SK-N-SH (cell line): ENCODE measurements at places on chromosomes 12 and 14.

DNA sequence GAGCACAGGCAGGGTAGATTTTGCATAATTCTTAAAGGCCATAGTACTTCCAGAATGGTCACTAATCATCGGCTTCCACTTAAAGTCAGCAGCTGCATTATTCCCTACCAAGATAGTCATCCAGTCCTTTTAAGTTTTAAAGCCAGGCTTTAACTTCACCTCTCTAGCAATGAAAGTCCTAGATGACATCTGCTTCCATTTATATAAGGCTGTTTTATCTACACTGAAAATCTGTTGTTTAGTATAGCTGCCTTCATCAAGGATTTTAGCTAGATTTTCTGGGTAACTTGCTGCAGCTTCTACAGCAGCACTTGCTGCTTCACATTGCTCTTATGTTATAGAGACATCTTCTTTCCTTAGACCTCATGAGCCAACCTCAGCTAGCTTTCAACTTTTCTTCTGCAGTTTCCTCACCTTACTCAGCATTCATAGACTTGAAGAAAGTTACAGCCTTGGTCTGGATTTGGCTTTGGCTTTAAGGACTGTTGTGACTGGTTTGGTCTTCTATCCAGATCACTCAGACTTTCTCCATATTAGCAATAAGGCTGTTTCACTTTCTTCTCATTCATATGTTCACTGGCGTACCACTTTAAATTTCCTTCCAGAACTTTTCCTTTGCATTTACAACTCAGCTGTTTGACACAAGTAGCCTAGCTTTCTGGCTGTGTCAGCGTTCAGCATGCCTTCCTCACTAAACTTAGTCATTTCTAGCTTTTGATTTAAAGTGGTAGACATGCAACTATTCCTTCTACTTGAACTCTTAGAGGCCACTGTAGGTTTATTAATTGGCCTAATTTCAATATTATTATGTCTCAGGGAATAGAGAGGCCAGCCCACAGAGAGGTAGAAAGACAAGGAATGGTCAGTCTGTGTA, 209.9 kb upstream of the GARIN2 start:
- DNase-seq = no peak

DNA sequence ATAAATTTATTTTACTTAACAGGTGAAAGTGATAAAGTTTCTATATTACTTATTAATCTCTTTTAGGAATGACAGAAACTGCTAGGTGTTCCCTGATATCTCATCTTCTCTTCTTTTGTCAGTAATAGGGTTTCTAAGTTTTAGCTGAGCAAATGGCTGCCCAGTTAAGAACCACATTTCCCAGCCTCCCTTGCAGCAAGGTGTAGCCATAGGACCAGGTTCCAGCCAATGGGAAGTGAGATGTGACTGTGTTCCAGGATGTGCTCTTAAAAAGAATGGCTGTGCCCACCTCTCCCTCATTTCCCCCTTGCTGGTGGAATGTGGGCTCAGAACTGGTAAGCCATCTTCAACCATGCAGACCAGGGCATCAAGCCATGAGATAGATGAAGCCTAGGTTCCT, 165.6 kb downstream of the HELB start:
- peak; percentile 8 for DNase-seq

- DNase-seq = no peak
These were observed 224.9 kb downstream of the FBXL14 start for GRCh38 chr12:1369460-1369859.

DNA sequence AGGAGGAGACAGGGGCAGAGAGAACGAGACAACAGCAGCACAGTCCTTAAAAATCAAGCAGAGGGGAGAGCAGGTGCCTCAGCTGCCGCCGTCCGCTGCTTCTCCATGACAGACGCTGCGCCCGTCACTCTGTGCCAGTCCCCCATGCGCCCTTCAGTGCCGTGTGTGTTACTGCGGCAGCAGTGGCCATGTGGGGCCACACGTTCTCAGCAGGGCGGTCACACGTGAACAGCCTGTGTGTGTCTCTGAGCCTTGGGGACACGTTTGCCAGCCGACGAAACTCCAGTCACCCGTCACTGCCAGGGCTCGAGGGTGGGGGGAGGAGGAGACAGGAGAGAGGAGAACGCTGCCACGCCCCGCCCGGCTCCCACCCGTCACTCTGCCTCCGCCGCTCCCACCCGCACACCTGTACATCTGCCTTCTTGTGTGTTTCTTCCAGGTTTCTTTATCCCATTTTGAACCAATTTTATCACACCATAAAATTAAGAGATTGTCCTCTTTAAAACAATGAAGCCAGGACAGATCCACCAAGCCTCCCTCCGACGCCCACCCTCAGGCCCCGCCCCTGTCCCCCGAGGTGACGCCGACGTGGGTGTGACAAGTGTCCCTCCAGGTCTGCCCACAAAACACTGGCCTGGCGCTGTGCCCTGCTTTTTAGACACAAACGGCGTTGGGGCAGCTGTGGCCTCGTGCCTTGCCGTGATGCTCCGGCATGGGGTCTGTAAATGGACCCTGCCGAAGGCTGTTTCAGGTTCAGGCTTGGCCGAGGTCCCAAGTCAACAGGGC, 58.2 kb downstream of the GALNT9 start:
- DNase-seq = no peak

- no peak for DNase-seq
These were observed 76.3 kb upstream of the FUT8 start for GRCh38 chr14:65336191-65336591.

DNA sequence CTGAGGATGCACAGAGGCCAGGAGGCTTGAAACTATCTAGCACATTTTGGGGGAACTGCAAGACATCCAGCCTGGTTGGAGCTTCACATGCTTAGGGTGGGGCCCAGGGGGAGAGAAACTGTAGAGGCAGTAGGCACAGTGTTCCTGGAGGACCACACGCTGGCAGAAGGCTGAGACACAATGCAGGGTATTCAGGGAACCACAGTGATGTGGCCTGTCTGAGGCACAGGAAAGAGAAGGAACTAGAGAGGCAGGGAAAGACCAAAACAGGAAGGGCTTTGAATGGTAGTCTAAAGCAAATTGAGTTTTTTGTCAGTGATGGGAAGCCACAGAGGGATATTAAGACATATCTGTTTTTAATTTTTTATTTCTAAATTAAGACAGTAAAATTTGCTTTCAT, 100.2 kb upstream of the PRICKLE1 start:
- DNase-seq = no peak

GRCh38 chr14:49950275-49951228, 57.7 kb downstream of the ARF6 start:
- no peak for DNase-seq

GRCh38 chr12:31316891-31317290, 9.1 kb downstream of the SINHCAF start:
- no peak for DNase-seq

DNA sequence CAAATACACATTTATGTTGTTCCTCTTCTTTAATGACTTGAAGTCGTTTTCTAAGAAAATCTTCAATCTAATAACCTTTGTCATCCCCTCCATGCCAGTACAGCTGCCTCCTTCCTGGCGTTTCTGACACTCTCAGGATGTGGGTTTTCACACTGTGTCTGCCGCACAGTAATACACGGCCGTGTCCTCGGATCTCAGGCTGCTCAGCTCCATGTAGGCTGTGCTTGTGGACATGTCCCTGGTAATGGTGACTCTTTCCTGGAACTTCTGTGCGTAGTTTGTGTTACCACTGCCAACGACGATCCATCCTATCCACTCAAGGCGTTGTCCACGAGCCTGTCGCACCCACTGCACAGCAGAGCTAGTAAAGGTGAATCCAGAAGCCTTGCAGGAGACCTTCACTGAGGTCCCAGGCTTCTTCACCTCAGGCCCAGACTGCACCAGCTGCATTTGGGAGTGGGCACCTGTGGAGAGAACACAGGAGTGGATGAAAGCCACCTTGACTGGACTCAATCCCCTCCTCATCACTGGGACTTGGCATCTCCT, 1095.9 kb downstream of the TMEM121 start:
- no peak for DNase-seq

DNA sequence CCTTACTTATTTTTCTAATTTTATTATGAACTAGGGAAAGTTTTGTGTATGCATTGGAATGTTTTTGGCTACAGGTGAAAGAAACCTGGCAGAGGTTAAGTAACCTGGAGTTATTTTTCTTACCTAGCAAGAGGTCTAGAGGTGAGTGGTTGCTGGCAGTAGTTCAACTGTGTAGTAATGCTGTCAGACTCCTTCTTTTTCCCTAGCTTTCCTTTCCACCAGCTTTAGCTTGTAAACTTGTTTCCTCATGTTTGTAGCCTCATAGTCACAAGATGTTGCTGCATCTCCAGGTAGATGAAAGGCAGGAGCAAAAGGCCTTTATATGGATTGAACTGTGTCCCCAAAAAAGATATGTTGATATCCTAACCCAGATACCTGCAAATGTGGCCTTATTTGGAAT, 105.1 kb upstream of the AMIGO2 start:
- no peak for DNase-seq

DNA sequence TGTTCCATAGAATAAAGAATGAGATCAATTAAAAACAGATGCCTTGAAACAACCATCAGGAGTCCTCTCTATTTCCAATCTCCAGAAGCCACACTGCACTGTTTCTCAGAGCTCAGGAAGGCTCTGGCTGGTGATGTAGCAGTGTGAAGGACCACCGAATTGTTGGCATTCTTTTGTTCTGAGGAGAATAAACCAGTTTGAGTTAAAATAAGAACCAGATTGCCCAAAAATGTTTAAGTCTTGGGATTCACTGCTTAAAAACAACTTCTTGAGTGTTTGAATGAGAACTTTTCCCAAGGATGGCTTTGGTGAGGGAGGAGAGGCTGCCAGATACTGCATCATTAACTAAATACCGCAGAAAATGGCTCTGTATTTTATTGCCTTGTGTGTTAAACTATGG, 341.2 kb downstream of the C12orf75 start:
- DNase-seq = no peak

DNA sequence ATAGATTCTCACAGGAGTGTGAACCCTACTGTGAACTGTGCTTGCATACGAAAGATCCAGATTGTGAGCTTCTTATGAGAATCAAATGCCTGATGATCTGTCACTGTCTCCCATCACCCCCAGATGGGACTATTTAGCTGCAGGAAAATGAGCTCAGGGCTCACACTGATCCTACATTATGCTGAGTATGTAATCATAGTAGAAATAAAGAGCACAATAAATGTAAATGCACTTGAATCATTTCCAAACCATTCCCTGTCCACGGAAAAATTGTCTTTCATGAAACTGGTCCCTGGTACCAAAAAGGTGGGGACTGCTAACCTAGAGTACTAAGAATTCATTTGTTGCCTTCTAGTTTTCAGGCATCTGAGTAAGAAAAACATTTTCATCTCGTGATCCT, 1215.8 kb upstream of the TMEM132C start:
- no peak for DNase-seq

- DNase-seq = peak; percentile 91
These were observed at the start of gene DLK1 for GRCh38 chr14:100726550-100727085. Gene DLK1 (plus strand): TSS chr14:100726892. CDS start chr14:100727069, 177 bp downstream.

- DNase-seq = no peak
These were observed 2.7 kb upstream of the NXPH4 start for GRCh38 chr12:57213763-57214397.

DNA sequence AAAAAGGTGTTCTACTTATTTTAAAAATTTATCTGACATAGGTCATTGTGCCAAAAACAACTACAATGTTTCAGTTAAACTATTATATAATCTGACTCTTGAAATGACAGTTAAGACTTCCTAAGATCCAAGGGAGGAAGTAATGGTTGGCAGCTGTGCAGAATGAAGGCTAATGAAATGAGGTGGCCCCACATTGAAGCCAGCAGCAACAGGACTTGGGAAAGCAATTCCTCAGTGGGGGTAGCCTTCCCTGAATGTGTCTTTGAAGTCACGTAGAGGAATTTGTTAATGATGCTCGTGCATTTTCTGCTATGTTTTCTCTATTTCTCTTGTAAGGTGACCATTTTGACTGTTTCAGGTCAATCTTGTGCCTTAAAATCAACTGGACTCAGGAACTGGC, 162.4 kb upstream of the DAAM1 start:
- DNase-seq = no peak

DNA sequence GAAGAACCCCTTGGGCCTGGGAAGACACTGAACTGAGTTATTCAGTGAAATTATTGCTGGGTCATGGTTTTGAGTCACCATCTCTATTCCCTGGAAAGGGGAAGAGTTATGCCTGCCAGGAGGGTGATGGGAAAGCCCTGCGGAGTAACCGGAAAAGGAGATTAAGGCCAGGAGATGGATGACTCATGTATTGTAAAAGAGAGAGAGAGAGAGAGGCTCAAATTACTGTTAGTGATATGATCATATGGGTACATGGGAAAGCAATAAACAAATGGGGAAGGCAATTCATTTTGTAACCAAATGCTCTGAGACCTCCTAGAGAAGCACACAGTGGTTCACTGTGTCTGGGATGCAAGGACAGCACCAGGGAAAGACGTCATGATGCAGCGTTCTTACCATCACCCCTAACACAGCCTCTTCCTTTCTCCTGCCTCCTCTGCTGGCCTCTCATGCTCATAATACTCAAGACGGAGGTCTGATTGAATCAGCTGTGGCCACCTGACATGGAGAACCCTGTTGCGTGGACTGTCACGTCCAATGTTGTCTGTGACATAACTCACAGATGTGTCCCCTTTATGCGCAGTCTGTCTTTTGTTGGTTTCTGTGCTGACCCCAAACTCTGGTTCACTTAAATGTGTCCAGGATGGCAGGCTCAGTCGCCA, 243.7 kb downstream of the TMEM132D start:
- no peak for DNase-seq

- no peak for DNase-seq
These were observed 832.0 kb downstream of the GALC start for GRCh38 chr14:87160989-87161388.

DNA sequence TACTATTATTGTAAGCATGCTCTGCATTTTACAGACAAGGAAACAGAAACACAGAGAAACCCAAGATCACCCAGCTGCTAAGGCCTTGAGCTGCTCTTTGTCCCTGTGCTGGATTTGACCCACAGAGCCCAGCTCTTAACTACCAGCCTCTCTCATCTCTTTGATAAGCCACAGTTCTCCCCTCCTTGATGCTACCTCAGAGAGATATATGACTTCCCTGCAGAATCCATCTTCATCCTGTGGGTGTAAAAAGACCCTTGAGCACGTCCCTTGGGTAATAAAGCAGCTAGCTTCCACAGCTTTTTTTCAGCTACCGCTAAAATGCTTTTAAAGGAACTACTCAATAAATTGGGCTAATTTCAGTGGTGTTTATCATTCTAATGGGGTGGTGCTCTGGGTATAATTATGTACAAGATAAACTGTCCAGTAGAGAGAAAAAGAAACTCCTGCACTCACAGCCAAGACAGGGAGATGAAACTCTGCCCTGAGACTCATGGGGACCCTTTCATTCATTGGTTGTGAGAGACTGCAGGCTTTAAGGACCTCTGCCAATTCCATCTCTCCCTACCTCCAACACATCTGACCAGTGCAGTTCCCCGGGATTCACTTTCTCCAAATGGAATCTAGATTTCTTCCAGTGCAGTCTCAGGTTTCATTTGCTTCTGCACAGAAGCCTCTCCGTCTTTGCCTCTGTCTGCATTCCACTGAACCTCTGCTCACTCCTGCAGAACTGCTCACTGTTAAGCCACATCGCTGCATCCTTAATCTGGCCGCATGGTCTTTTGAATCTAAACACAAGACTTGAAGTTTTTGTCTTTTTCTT, 24.7 kb upstream of the NTF3 start:
- no peak for DNase-seq
